ENCODE measurements at places on chromosomes 1 and 21. TPM values are rescaled to one million over a fixed set of nuclear protein-coding genes. Genes with fewer than 3 reads are reported as not detected.

CASZ1 gene
- total RNA-seq: 6.8 TPM

DDR2 gene
- 3.0 TPM for total RNA-seq

CD53 gene
- 7.8 TPM for total RNA-seq

CAMK1G gene
- 0.17 TPM for total RNA-seq

LYPD8 gene
- not detected for total RNA-seq

NBPF19 gene
- 13.5 TPM for total RNA-seq

CYP4A11 gene
- 676 TPM for total RNA-seq

S100A2 gene
- not detected for total RNA-seq

DNA sequence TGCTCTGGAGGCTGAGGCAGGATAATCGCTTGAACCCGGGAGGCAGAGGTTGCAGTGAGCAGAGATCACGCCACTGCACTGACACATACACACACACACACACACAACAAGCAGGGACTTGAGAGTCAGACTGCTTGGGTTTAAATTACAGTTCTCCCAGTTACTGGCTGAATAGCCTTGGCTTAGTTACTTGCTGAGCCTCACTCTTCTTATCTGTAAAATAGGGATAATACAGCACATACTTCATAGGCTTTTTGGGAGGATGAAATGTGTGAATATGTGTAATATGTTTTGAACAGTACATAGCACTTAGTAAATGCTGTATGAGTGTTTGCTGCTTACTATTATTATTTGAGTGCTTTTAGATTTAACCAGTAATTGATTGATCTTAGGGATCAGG is 23.8 kb downstream of the CDC42 start:
- no peaks in the 10 kb centered on the region for H3K27me3 ChIP-seq
- no peaks in the 10 kb centered on the region for H3K4me1 ChIP-seq
- peaks cover 18% of the 10 kb centered on the region for H3K36me3 ChIP-seq
- no peak overlapping the region for H3K4me3 ChIP-seq
- no peak overlapping the region for H3K27ac ChIP-seq
- no peak for DNase-seq

- no peak overlapping the region for H3K27ac ChIP-seq
- no peak overlapping the region for H3K4me3 ChIP-seq
- DNase-seq: no peak
- H3K36me3 ChIP-seq: no peaks in the 10 kb centered on the region
Observed at GRCh38 chr1:59126366-59126765, 170.5 kb upstream of the FGGY start.

- H3K4me3 ChIP-seq: no peak overlapping the region
- no peaks in the 10 kb centered on the region for H3K4me1 ChIP-seq
- no peak overlapping the region for H3K27ac ChIP-seq
- H3K36me3 ChIP-seq: no peaks in the 10 kb centered on the region
- H3K27me3 ChIP-seq: no peaks in the 10 kb centered on the region
Observed at GRCh38 chr1:116870300-116870699, 39.4 kb upstream of the PTGFRN start.

GRCh38 chr1:164605254-164606091 is 46.5 kb downstream of the PBX1 start:
- no peak for DNase-seq
- H3K27me3 ChIP-seq: no peaks in the 10 kb centered on the region
- H3K4me3 ChIP-seq: no peak overlapping the region
- no peak overlapping the region for H3K27ac ChIP-seq
- H3K4me1 ChIP-seq: no peaks in the 10 kb centered on the region

- no peak overlapping the region for H3K4me3 ChIP-seq
- no peaks in the 10 kb centered on the region for H3K36me3 ChIP-seq
- no peaks in the 10 kb centered on the region for H3K27me3 ChIP-seq
- DNase-seq: no peak
- no peak overlapping the region for H3K27ac ChIP-seq
Observed at GRCh38 chr1:59682396-59683080, 132.2 kb upstream of the HOOK1 start.

- peaks cover 58% of the 10 kb centered on the region for H3K4me1 ChIP-seq
- no peak overlapping the region for H3K4me3 ChIP-seq
- H3K36me3 ChIP-seq: no peaks in the 10 kb centered on the region
- no peak overlapping the region for H3K27ac ChIP-seq
- H3K27me3 ChIP-seq: no peaks in the 10 kb centered on the region
- DNase-seq: no peak
Observed at GRCh38 chr1:231407049-231407448, 15.0 kb downstream of the EGLN1 start.

GRCh38 chr1:41980827-41981653 is 62.3 kb upstream of the HIVEP3 start:
- DNase-seq: no peak
- H3K4me1 ChIP-seq: no peaks in the 10 kb centered on the region

DNA sequence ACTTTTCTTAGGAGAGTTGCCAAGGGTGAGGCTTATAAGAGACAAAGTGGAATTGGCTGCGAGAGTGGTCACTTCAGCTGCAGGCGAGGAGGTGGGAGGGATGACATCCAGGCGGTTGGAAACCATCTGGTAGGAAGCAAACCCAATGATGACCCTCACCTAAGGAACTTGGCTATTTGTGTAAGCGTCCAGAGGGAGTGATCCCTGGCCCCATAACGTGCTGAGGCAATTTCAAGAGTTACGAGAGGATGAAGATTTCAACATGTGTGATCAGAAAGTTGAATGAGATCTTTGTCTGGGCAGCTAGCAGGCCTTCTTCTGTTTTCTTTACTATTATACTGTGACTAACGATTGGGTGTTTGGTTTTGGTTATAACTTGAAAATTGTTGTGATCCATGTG is 102.7 kb upstream of the VANGL1 start:
- H3K4me3 ChIP-seq: no peak overlapping the region
- no peak for DNase-seq
- no peaks in the 10 kb centered on the region for H3K36me3 ChIP-seq
- H3K4me1 ChIP-seq: no peaks in the 10 kb centered on the region
- no peaks in the 10 kb centered on the region for H3K27me3 ChIP-seq
- no peak overlapping the region for H3K27ac ChIP-seq

DNA sequence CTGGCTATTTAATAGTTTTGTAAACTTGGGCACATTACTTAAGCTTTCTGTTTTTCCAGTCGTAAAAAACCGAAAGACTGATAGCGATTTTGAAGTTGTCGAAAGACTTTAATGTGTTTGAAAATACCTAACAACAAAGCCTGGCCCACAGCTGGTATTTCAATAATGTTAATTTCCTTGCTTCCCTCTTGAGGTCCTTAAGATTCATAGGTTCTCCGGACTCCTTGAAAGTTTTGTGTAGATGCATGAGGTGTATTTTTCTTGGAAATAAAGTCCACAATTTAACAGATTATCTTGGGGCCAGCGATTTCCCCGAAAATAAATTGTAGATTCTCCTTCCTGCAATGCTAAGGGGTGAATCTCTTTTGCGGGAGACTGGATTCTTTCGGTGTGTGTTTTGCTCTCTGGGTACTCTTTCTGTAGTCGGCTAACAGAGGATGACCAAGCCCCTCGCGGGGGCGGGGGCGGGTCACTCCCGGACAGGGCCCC is 735 bp upstream of the YTHDF2 start:
- peaks cover 6% of the 10 kb centered on the region for H3K4me1 ChIP-seq
- peak overlapping the region; percentile 99 for H3K4me3 ChIP-seq
- H3K36me3 ChIP-seq: peaks cover 25% of the 10 kb centered on the region
- H3K27ac ChIP-seq: peak overlapping the region; percentile 45
- DNase-seq: no peak

DNA sequence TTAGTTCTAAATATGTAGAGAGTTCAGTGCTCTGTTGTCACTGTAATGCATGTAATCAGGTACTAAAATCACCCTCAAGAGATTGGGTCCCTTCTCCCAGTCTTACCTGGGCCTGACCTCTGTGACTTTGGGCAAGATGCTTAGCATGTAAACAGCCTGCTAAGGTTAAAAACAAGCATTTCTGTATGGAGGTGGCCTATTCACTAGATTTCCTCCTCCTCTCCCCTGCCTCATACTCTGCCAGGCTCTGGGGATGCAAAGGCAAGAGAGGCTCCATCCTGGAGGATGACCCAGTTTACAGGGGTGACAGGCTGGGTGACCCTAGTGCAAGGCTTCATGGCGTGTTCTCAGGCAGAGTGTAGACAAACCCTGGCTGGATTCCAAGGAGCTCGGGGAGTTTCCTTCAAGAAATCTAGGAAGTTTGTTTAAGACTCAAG is 28.8 kb downstream of the VANGL2 start:
- no peaks in the 10 kb centered on the region for H3K4me1 ChIP-seq
- H3K27me3 ChIP-seq: no peaks in the 10 kb centered on the region
- H3K27ac ChIP-seq: no peak overlapping the region
- no peak for DNase-seq
- no peak overlapping the region for H3K4me3 ChIP-seq
- H3K36me3 ChIP-seq: no peaks in the 10 kb centered on the region
